ENCODE measurements at places on chromosomes 11 and 22. TPM values are rescaled to one million over a fixed set of nuclear protein-coding genes. Genes with fewer than 3 reads are reported as not detected.

DNA sequence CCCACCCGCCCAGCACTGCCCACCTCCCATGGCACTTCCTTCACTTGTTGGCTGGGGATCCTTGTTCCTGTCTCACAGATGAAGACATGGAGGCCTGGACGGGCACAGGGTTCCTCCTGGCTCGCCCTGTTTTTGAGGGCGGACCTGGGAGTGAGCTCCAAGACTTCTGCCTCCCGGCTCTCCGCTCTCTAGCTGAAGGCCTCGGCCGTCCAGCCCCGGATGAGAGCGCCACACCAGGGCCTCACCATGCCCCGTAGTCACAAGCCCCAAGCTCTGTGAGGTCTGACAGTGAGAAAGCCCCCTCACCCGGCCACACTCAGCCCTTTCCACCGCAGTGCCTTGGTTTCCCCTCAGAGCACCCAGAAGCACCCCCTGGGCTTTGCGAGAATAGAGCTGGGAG is 9.1 kb downstream of the TPCN2 start:
- H3K27ac ChIP-seq: no peak overlapping the region
- peaks cover 13% of the 10 kb centered on the region for H3K36me3 ChIP-seq

SMCO4 gene
- 0.30 TPM for total RNA-seq

OR5AK2 gene
- not detected for total RNA-seq

DNA sequence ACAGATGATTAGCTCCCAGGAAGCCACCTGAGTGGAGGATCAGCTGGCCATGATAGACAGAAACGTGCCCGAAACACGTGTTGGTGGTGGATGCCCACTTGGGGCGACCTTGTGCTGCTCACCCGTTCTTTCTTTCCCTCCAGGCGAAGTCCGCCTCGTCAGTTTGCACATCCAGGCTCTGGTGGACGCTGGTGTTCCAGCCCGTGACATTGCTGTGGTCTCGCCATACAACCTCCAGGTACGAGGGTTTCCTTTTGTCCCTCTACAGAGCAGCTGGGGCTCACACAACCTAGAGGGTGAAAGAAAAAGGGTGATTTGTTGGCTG is 30.6 kb downstream of the IGHMBP2 start:
- no peaks in the 10 kb centered on the region for H3K4me1 ChIP-seq
- H3K27ac ChIP-seq: no peak overlapping the region
- no peak overlapping the region for H3K4me3 ChIP-seq
- peaks cover 75% of the 10 kb centered on the region for H3K36me3 ChIP-seq
- DNase-seq: no peak

KCNE3 gene
- 0.22 TPM for total RNA-seq
